Muscle of arm (tissue), 14 donors: ENCODE measurements at places on chromosomes 1 and 21. TPM values are rescaled to one million over a fixed set of nuclear protein-coding genes. Genes with fewer than 3 reads are reported as not detected.

The BCL10 gene
- polyA plus RNA-seq, result 12.0 TPM

The CELA3B gene
- polyA plus RNA-seq, result 0.65 TPM

The NFIA gene
- 31.6 TPM for polyA plus RNA-seq

The TTC39A gene
- polyA plus RNA-seq, result 6.4 TPM

The ACKR1 gene
- 4.2 TPM for polyA plus RNA-seq

The SDCCAG8 gene
- polyA plus RNA-seq, result 42.8 TPM

The PDPN gene
- polyA plus RNA-seq, result 37.9 TPM

The TINAGL1 gene
- polyA plus RNA-seq, result 26.0 TPM

The PRCC gene
- polyA plus RNA-seq, result 69.3 TPM

The C1orf94 gene
- 0.27 TPM for polyA plus RNA-seq

The TMPRSS2 gene
- not detected for polyA plus RNA-seq

The MFAP2 gene
- polyA plus RNA-seq, result 86.2 TPM

The ADAMTSL4 gene
- 43.9 TPM for polyA plus RNA-seq

The GNAT2 gene
- polyA plus RNA-seq, result not detected

The CATSPERE gene
- polyA plus RNA-seq, result 1.6 TPM

The AVPR1B gene
- 0.43 TPM for polyA plus RNA-seq

The HPCAL4 gene
- 1.1 TPM for polyA plus RNA-seq

DNA sequence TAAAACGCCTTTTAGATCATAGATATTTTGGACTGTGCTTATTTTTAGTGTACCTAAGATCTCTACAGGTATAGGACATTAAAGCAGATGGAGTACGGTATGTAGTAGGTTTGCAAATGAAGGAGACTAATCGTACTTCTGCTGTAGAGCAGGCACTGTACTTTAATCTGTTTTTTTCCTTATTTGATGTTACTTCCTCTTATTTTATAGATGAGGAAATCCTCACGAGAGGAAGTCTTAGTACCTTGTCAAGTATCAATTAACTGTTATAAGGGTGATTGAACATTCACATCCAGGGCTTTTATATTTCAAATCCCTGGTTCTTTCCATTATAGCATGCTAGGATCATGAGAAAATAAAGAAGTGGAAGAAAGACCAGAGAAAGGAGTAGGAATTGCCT lies 41.1 kb downstream of the CACHD1 start:
- DNase-seq, result no peak

DNA sequence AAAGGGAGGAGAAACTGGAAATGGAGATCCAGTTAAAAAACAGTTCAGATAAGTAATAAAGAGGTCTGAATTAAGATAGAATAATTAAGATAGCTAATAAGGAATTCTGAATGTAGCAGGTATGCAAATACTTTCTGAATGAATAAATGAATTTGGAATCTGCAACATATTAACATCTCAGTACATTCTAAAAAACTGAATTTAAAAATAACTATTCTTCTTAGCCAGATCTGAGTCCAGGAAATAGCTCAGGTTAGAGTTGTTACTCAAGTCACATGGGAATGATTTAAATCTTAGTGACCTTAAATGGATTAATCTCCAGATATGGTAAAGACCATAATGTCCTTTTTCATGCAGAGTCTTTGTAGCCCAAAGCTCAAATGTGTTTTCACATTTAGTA lies 51.2 kb downstream of the EYA3 start:
- DNase-seq, result no peak

- DNase-seq, result no peak
Observed at GRCh38 chr1:1092149-1092855, 18.2 kb upstream of the RNF223 start.

DNA sequence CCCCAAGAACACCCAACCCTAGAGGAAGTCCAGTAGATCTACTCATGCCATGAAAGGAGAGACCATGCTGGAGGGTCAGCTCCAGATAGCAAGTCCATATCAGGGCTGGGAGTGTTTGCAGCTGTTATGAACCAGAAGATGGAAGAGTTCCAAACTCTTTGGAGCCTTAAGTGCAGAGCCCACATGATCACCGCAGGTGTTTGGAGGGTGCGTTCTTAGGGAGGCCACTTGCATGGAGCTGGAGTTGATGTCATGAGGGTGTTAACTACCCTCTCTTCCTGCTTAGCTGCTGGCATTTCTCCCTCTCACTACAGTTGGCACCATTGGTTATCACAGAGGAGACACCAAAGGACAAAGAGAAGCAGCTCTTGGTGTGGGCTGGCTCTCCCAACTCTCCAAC lies 616.9 kb downstream of the AJAP1 start:
- no peak for DNase-seq

- DNase-seq, result no peak
Observed at GRCh38 chr1:2277741-2278488, 49.8 kb downstream of the SKI start.

DNA sequence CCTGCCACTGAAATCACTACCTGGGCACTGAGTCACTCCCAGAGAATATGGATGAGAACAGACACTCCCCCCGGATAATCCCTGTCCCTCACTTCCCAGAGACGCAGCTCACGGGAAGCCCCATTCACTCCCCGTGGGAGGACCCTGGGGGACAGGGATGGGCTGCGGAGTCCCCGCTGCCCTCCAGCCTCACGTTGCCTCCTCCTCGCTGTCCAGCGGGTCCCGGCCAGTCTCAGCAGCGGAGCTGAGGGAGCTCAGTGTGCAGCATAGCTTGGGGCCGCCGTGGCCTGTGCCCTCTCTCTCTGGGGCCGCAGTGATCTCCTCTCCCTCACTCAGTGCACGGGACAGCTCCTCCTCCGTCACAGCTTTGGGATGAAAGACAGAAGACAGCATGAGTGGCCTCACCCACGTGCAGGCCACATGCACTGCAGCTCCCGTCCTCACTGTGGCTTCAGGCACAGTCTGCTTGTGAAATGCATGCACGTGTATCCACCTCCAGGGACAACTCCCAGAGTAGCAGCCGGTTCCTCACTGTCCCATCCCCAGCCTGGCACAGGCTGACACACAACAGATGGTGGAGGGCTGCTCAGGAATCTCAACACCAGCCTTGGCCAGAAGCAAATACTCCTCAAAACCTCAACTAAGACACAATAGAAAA lies 7.4 kb downstream of the CFAP410 start:
- DNase-seq, result no peak

DNA sequence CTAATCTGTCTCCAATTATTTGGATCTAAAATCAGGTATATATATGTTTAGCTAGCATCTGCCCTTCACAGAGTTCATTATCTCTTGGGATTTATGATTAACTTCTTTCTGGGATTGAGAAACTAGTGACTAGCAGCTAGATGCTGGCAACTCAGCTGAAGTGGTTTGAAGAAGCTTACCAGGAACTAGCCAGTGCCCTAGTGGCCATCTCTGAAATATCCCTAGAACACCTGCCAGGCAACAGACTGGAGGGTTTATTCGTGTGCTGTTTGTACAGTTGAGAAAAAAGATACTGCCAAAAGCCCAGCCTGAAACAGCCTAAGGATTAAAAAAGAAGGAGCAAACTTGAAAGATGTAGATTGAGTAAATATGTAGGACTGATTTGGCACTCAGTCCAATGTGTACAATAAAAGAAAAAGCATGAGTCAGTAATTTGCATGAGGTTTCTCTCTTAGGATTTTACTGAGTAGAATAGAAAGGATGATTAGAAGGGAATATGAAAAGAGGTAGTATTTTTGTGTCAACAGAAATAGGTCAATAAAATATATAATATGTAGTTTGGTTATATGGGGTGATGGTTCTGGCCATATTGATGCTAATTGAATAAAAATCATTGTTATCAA lies 1144.6 kb upstream of the ADGRL2 start:
- no peak for DNase-seq

- no peak for DNase-seq
Observed at GRCh38 chr1:89758156-89758555, 62.7 kb upstream of the LRRC8D start.

- no peak for DNase-seq
Observed at GRCh38 chr21:34004974-34005373, 68.4 kb upstream of the MRPS6 start.

GRCh38 chr1:97396463-97396862 lies 524.4 kb downstream of the DPYD start:
- DNase-seq, result no peak

DNA sequence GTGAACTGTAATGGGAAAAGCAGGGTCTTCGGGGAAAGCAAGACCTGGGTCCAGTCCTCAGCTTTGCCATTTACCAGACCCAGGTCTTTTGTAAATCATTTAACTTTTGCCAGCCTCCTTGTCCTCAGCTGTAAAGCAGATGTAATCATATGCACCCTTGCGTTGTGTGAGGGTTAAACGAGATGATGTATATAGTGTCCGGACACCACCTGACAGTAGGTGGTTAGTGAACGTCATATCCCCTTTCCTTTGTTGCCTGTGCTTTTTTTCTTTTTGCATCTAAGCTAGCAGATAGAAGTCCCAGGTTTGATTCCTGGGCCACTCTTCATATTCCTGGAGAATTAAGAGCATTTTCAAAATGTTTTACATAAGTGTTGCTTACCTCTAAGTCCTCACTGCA lies 28.5 kb downstream of the IL12RB2 start:
- DNase-seq, result no peak

GRCh38 chr1:30526652-30527345 lies 196.6 kb downstream of the MATN1 start:
- DNase-seq, result no peak

DNA sequence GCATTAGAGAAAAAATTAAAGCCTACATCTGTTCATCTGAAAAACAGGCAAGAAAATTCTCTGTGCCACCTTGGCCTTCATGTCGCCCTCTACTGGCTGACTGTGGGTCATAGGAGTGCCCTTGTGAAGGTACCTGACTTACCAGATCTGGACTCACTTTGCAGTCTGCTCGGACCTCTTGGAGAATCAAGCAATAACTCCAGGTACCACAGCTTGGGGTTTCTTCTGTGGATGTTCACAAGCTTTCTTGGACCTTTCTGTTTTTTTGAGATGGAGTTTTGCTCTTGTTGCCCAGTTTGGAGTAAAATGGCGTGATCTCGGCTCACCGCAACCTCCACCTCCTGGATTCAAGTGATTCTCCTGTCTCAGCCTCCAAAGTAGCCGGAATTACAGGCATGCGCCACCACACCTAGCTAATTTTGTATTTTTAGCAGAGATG lies 2.4 kb upstream of the PRAMEF18 start:
- DNase-seq, result no peak

DNA sequence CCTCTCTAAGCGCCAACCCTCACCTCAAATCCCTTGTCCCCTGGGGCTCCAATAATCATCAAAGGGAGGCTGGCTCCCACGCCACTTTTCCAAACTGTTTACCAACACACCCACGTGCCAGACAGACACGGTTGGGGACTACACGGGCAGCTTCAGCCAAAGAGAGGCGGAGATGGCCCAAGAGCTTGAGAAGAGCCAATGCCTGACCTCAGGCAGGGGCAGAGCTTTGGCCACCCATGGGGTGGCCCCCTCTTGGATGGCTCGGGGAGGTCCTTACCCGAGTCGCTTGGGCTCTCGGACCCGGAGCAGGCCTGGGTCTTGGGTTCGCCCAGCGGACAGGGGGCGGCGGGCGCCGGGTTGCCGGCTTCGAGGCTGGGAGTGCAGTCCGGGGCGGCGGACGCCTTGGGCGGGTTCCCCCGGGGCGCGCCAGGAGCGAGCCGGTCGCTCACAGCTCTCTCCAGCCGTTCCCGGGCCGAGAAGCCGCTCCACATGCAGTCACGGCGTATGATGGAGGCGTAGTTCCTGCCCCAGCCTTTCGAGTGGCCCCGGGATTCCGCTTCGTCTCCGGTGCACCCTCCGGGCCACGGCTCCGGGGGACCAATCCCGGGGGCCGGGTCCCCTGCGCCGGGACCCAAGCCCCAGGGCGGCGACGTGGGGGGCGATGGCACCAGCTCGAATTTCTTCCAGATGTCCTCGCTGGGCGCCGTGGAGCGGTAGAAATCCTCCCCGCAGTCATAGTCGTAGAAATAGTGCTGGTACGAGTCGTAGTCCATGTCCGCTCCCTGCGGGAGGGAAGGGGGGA lies 854 bp downstream of the MYCL start:
- no peak for DNase-seq

- DNase-seq, result no peak
Observed at GRCh38 chr1:6776389-6776788, 8.9 kb upstream of the CAMTA1 start.

- no peak for DNase-seq
Observed at GRCh38 chr1:1145547-1145914, 28.1 kb upstream of the TTLL10 start.

DNA sequence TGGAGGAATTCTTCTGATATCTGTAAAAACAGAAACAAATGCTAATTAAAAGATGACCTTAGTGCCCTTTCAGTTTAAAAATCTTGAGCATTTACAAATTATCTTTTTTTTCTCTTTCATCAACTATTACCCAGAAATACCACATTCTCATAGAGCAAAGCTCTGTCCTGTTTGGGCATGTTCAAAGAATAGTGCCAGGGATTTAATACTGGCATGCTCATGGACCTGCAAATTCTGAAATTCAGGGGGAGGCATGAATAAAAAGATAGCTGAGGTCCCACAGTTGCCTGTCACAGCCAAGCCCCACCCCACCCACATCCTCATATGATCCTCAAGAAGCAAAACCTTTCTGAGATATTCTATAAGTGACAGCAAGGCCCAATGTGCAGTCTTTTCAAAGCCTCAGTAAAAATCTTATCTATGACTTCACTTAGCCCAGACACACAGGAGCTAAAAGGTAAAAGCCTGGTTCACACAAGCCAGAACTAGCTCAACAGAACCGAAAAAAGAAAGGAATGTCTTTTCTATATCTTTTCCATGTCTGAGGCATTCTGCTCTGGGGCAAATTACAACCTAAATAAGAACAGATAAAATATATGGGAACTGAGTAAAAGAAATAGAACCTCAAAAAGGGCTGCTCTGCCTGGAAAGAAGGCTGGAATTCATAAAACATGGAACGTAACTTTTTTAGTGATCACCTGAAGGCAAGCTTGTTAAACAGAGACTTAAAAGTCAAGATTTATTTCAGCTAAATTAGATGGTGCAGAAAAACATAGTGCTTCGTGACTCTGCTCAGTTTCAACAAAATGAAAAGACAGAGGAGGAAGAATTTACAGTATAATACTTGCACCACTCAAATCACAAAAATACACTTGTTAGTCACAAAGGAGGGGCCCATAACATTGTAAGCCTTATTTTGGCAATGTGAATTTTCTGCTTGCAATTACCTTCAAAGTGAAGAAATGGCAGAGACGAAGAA lies 11.0 kb downstream of the WLS start:
- DNase-seq, result no peak

- no peak for DNase-seq
Observed at GRCh38 chr1:157753611-157754010, 23.3 kb downstream of the FCRL2 start.
